Left hindlimb (tissue), 1 donor: ENCODE measurements at places on chromosomes 5 and 9.

GRCh38 chr5:133240425-133241091 is 188.7 kb downstream of the HSPA4 start:
- no peak for DNase-seq

GRCh38 chr9:136050701-136051452 is 44.2 kb downstream of the NACC2 start:
- DNase-seq = peak; percentile 70

DNA sequence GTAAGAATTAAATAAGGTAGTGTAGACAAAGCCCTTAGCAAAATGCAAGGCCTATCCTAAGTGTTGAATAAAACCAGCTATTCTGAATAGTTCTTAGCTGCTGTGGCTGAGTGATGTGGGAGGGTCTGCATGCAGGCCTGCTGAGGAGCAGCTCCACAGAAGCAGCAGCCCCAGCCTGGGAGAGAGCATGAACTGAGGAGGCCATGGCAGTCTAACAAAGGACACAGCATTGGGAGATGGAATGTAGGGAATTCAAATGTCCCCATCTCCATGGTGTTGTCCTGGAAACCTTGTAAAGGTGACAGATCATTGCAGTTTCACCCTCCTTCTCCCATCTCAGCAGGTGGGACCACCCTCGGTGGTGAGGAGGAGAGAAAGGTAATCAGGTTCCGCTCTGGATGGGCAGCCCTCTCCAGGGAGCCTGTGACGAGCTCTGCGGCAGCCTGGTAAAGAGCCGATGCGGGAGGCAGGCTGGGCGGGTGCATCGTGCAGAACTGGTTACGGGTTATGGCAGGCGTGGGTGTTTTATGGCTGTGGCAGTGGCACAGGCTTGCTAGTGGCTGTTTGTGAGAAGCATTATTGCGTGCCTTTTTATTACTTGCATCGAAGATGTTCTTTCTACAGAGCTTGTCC is 199.9 kb upstream of the GLRA1 start:
- DNase-seq = no peak

- no peak for DNase-seq
Observed at GRCh38 chr5:160250226-160250625, 20.9 kb downstream of the FABP6 start.

GRCh38 chr9:32497921-32498320 is 28.1 kb downstream of the RIGI start:
- DNase-seq = no peak

- peak; percentile 50 for DNase-seq
Observed at GRCh38 chr5:15807871-15808270, 307.9 kb downstream of the FBXL7 start.

DNA sequence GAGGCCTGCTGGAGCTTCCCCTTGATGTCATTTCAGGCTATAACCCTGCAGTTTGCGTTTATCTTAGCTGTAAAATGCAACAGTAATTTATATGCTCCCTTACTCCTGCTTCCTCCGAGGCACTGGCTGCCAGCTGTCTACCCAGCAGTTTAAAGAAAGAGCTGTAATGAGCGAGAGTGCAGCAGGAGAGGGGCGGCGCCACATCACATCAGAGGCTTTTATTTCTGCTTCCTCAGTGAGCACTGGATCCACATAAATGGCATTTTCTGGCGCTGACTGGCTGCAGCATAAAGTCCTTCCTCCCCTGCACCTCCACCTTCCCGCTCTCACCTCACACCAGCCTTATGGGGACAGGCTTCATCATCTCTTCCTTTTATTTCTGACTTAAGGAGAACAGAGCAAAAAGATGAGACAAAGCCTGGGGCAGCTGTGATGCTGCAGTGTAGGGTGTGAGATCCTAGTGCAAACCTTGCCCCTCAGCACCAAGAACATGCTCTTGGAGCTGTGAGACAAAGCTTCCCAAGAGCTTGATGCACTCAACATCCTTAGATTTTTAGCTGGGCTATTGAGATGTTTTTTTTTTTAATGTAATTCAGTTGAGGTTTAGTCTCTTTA is 829.6 kb upstream of the ZNF608 start:
- peak; percentile 66 for DNase-seq

DNA sequence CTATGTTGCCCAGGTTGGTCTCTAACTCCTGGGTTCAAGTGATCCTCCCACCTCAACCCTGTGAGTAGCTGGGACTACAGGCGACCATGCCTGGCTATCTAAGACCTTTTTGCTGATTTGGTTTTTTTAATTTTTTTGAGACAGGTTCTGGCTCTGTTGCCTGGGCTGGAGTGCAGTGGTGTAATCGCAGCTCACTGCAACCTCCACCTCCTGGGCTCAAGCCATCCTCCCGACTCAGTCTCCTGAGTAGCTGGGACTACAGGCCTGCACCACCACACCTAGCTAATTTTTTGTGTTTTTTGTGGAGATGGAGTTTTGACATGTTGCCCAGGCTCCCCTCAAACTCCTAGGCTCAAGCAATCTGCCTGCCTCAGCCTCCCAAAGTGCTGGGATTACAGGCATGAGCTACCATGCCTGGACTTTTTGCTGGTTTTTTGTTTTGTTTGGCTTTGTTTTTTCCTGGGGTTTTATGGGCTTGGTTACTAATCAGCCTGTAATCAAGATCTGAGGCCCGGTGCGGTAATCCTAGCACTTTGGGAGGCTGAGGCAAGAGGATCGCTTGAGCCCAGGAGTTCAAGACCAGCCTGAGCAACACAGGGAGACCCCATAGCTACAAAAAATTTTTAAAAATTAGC is 3.6 kb downstream of the CYSTM1 start:
- no peak for DNase-seq

DNA sequence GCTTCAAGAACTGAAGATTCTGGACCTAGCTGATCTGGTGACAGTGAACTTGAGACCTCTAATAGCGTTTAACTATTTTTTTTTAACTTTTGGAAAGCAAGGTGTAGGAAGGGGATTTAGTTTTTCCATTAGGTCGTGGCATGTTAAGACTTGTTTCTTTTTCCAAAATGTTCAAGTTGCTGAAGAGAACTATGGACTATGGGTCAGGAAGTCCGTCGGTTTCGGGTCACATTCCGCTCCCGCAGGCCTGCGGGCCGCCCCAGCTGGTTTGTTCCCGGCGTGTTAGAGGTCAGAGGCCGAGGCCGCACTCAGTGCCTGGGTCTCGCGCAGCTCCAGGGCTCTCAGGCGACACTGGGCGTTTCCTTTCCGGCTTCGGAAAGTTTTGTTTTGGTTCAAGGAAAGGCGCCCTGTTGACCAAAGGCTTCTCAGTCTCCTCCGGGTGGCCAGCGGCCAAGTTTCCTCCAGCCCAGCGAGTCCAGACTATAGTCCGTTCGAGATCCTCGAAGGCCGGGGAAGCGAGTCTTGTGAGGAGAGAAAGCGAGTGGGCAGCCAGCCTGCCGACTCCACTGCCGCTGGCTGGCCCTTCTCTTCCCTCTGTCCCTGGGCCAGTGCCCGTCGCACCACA is 586 bp upstream of the FCHO2 start:
- no peak for DNase-seq

- peak; percentile 65 for DNase-seq
Observed at GRCh38 chr9:109923471-109923760, 143.4 kb downstream of the PALM2AKAP2 start.

GRCh38 chr5:153489611-153490010 is 859 bp upstream of the GRIA1 start:
- no peak for DNase-seq

GRCh38 chr9:32177396-32177795 is 207.0 kb upstream of the ACO1 start:
- no peak for DNase-seq

DNA sequence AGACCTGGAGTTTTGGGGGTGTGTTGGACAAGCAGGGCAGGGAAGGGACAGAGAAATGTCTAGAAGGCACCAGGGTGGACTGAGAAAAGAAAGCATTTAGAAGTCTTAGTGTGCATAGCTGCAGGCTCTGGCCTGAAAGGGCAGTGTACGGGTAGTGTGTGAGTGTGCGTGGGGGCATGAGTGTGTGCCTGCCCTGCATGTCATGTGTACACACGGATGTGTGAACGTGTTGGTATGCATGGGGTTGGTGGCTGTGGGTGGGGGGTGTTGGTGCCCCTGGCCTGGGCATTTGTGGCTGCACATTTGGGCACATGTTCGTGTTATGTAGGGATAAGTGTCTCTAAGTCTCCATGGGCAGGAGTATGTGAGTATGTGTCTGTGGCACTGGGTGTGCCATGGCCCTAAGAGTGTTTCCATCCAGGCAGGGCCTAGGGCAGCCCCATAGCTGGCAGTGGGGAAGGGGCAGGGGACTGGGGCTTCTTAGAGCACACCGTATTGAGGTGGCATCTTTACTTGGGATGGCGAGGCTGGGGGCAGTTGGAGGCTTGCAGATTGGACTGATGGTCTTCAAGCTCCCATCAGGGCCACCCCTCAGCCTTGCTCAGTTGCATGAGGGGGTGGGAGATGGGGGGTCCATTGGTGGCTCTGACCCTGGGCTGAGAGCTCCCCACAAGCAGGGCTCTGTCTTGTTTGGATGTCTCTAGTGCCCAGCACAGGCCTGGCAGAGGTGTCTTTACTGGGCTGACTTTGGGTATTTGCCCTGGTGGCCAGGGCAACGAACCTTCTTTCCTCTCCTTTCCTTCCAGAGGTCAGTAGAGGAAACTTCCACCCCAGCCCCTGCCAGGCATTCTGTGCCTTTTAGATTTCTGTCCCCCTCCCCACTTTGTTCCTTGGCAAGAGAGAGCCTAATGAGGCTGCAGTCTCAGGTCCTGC is 15.0 kb downstream of the PSD2 start:
- DNase-seq = no peak
